ENCODE measurements at places on chromosomes 16 and 17.

- DNase-seq: no peak
Measured at GRCh38 chr16:58086381-58087208, 42.6 kb downstream of the CFAP20 start.

GRCh38 chr17:19005137-19005773 lies 691 bp upstream of the FAM83G start:
- no peak for DNase-seq

- no peak for DNase-seq
Measured at GRCh38 chr17:11441004-11441403, 157.3 kb upstream of the DNAH9 start.

GRCh38 chr17:76270770-76271668 lies 5.9 kb downstream of the UBALD2 start:
- DNase-seq: no peak

DNA sequence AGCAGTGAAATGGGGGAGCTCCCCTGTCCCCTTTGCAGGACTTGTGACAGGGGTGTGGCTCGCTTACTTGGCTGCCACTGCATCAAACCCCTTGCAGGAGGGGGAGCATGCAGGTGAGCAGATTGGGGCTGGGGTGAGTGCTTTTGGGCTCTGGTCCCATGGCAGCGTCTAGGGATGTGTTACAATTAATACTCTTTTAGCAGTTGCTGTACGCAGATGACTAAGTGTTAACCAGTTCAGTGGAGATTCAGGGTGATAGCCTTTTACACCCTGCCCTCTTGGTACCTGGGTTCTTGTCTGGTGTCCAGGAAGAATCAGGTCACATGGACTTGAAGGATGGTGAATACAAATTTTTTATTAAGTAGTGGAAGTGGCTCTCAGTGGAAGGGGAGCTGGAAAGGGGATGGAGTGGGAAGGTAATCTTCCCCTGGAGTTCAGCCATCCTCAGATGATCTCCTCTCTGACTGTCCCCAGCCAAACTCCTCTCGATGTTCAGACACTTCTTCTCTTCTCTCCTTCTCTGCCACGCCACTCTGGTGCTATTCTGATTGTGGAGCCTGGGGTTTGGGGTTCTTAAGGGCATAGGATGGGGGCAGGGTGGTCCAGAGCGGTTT lies 100.1 kb downstream of the MARF1 start:
- DNase-seq: no peak

DNA sequence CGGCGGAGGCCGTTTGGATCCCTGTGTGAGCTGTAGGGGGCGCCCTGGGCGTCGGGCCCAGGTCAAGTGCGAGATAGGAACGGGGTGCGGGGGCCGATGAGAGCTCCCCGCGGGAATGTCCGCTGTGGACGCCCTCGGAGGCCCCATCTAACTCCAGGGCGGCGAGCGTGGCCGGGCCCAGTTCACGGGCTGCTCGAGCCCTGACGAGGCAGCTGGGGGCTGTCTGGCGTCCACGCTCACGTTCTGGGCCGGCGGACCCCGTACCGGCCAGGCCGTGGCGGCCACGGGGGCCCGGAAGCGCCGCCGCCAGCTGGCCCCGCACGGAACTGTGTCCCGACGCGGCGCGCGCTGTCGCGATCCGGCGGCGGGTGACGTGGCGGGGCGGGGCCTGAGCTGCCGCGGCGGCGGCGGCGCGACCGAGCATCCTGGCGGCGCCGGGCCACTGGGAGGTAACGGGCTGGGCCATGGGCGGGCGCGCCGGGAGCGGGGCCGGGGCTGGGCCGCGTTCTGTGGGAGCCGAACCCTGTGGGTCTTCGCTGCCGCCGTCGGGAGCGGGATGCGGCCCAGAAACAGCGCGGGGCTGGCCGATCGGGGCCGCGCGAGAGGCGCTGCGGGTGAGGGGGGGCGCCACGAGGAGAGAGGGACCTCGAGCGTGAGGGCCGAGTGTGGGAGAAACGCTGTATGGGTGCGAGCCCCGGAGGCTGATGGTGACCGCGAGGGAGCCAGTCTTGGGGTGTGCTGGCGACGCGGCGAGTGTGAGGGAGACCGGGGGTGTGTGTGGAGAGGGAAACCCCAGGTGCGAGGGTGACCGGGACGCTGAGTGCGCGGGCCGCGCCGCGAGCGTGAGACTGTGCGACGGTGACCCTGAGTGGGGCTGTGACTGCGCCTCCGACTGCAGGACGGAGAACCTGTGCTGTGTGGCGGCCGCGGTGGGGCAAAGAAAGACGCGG lies at the start of gene SLC7A6:
TSS of gene SLC7A6 (plus strand) at position 399 of the 950 bp plus-strand sequence. CDS start 10,201 bp downstream, outside the sequence.
- DNase-seq: peak; percentile 49
